Colonic mucosa (tissue), 4 donors: ENCODE measurements at places on chromosomes 12 and 14. TPM values are rescaled to one million over a fixed set of nuclear protein-coding genes. Genes with fewer than 3 reads are reported as not detected.

DNA sequence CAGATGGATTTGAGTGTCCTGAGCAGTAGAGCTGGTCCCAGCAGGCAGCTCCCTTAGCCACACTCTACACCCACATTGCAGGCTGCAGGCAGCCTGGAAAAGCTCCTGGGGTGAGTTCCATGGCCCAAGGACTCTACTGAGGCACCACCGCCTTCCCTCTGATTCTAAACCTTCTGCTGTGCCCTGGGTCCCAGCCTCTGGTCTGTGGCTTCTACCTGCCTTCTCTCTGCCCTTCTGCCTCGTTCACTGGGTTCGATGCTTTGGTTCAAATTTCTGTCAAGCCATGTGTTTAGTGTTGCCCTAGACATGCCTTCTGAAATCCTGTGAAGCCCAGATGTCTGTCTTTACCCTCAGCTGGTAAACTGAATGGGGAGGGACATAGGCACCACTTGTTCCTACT lies 1.5 kb upstream of the FGF6 start:
- H3K27ac ChIP-seq, result no peak overlapping the region
- DNase-seq, result no peak
- H3K4me1 ChIP-seq, result no peaks in the 10 kb centered on the region
- H3K4me3 ChIP-seq, result no peak overlapping the region

- H3K36me3 ChIP-seq, result no peaks in the 10 kb centered on the region
- H3K27me3 ChIP-seq, result no peaks in the 10 kb centered on the region
- no peak overlapping the region for H3K27ac ChIP-seq
- no peak overlapping the region for H3K4me3 ChIP-seq
- no peak for DNase-seq
- no peaks in the 10 kb centered on the region for H3K4me1 ChIP-seq
These were observed 72.2 kb downstream of the SLC6A15 start for GRCh38 chr12:84840356-84840755.

DNA sequence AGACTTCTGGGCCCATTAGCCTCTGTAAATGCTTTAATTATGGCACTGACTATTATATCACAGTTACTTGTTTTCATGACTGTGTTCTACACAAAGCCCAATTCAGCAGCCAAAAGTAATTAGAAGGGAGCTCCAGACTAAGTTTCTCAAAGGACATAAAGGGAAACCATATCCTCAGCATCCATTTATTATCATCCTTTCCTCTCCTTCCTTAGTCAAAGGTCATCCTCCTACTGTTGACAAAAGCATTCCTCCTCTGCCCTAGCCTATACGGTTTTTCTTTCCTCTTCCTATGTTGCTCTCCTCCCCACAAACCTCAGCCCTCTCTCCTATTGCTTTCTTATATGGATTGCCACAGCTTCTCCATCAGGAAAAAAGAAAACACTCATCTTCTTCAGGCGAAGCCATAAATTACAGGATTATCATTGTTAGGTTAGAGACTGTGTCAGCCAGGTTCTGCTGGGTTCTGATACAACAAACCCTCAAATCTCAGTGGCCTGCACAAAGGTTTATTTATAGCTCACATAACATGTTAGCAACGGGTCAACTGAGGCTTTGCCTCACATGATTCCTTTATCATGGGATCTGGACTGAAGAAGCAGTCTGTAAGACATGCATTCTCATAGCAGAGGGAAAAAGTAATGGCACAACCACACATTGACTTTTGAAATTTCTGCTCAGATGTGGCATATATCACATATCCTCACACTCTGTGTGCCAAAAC lies 207.2 kb downstream of the SLC5A8 start:
- no peaks in the 10 kb centered on the region for H3K4me1 ChIP-seq
- H3K27ac ChIP-seq, result no peak overlapping the region
- no peak overlapping the region for H3K4me3 ChIP-seq
- no peaks in the 10 kb centered on the region for H3K36me3 ChIP-seq
- no peaks in the 10 kb centered on the region for H3K27me3 ChIP-seq

GRCh38 chr14:99698642-99699041 lies 14.5 kb downstream of the CYP46A1 start:
- H3K4me3 ChIP-seq, result no peak overlapping the region
- no peak overlapping the region for H3K27ac ChIP-seq
- H3K27me3 ChIP-seq, result no peaks in the 10 kb centered on the region
- H3K4me1 ChIP-seq, result no peaks in the 10 kb centered on the region
- no peak for DNase-seq

DNA sequence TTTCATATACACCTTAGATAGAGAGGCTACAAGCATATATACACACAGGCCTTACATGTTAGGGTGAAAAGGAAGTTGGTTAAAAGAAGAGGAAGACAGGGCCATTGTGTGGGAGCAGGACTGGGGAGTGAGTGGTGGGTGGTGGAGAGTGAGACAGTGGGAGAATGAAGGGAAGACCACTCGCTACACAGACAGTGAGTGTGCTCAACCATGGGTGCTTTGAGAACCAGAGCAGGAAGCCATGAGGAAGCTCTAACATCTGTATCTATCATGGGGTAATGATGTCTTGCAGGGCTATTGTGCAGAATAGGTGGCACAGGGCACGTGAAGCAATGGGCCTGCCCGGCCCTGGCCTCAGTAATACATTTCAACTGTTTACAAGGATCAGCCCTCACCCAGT lies 11.4 kb upstream of the KRT74 start:
- no peaks in the 10 kb centered on the region for H3K36me3 ChIP-seq
- H3K4me1 ChIP-seq, result no peaks in the 10 kb centered on the region
- DNase-seq, result no peak
- no peak overlapping the region for H3K4me3 ChIP-seq
- no peak overlapping the region for H3K27ac ChIP-seq
- H3K27me3 ChIP-seq, result no peaks in the 10 kb centered on the region

The RNASE4 gene
- total RNA-seq, result 41.5 TPM

DNA sequence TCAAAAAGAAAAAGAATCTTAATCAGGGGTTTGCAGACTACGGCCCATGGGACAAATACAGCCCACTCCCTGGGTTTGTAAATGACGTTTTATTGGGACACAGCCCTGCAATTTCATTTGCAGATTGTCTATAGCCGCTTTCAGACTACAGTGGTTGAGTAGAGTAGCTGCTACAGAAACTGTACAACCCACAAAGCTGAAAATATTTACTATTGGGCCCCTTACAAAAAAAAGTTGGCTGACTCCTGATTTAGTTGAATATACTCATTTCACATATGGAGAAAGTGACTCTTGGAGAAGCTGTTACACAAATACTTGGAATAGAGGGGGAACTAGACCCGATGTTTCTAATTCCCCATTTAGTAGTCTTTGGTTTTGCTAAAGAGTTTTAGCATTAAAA lies 162.5 kb upstream of the NOS1 start:
- no peak overlapping the region for H3K4me3 ChIP-seq
- DNase-seq, result no peak
- no peaks in the 10 kb centered on the region for H3K27me3 ChIP-seq
- no peaks in the 10 kb centered on the region for H3K36me3 ChIP-seq
- no peak overlapping the region for H3K27ac ChIP-seq

DNA sequence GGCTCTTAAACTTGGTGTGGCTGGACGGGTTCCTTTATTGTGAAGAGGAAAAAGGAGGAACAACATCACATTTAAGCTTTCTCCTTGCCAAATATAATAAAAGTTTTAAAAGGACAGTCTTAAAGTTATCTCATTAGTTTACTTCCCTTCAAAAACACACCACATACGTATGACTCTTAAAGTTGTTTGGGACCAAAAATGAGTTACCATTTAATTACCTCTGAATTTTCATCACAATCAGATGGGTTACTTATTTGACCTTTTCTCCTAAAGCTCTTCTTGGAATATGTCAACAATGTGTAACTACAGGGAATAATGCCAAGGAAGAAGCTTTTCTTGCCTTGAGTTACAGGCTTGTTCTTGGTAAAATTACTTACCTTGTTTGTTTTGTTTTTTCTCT lies 16.4 kb downstream of the RAB21 start:
- no peaks in the 10 kb centered on the region for H3K36me3 ChIP-seq
- H3K4me1 ChIP-seq, result no peaks in the 10 kb centered on the region
- H3K27ac ChIP-seq, result no peak overlapping the region
- DNase-seq, result no peak

- H3K27ac ChIP-seq, result no peak overlapping the region
- H3K4me1 ChIP-seq, result no peaks in the 10 kb centered on the region
- DNase-seq, result no peak
- H3K4me3 ChIP-seq, result no peak overlapping the region
These were observed 43.1 kb downstream of the HMGA2 start for GRCh38 chr12:65867394-65867793.

DNA sequence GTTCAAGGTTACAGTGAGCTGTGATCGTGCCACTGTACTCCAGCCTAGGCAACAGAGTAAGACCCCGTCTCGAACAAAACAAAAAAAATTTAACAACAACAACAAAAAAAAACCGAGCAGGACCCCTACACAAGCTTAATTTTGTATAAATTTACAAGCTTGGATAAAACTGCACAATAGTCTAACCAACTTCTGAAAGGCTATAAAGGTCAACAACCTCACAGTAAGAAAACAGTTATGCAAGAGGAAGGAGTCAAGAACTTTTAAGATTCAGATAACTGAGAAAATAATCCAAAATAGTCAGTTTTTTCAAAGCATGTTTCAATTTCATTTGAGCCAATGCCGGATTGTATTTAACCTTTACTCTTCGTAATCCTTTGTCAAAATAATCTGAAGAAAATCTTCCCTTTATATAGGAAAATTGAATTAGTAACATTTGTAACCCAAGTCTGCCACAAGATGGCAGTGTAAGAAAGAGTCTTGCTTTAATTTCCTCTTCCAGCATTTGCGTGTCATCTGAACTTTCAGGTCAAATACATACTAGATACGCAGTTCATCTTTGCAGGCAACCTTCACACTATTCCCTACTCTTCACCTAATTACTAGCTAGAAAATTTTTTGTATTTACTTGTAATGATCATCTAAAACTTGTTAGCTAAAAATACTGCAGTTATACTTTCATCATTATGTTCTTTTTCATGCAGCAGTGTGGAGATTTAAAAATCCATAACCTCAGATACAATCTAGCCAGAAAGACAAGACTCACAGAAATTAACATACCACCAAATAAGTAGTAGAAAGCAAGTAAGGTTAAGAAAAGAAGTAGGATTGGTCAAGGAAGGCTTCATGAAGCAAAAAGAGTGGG lies 5.8 kb downstream of the CCNB1IP1 start:
- no peaks in the 10 kb centered on the region for H3K27me3 ChIP-seq
- no peak overlapping the region for H3K27ac ChIP-seq
- no peaks in the 10 kb centered on the region for H3K4me1 ChIP-seq
- H3K36me3 ChIP-seq, result no peaks in the 10 kb centered on the region
- DNase-seq, result peak; percentile 33

GRCh38 chr12:5988659-5989116 lies 43.6 kb upstream of the ANO2 start:
- peak; percentile 69 for DNase-seq
- H3K4me3 ChIP-seq, result no peak overlapping the region
- no peaks in the 10 kb centered on the region for H3K27me3 ChIP-seq

DNA sequence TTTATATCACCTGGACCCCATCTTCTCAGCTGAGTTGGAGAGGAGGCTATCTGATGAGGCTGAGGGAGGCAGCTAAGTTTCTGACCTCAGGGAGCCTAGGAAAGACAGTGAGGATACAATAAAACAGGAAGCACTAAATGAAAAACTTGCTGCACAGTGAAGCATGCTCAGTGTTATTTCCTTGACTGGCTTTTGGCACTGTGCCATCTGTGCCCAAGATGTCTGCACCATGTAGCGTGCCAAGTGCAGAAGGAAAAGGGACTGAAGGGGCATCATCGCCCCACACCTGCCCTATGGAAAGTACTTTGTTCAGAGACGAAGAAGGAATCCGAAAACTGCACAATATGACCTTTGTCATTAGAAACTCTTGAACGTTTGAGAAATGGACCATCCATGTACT lies 102.7 kb downstream of the ANO4 start:
- H3K4me1 ChIP-seq, result no peaks in the 10 kb centered on the region
- no peak overlapping the region for H3K27ac ChIP-seq
- H3K27me3 ChIP-seq, result no peaks in the 10 kb centered on the region
- DNase-seq, result no peak
- no peaks in the 10 kb centered on the region for H3K36me3 ChIP-seq

DNA sequence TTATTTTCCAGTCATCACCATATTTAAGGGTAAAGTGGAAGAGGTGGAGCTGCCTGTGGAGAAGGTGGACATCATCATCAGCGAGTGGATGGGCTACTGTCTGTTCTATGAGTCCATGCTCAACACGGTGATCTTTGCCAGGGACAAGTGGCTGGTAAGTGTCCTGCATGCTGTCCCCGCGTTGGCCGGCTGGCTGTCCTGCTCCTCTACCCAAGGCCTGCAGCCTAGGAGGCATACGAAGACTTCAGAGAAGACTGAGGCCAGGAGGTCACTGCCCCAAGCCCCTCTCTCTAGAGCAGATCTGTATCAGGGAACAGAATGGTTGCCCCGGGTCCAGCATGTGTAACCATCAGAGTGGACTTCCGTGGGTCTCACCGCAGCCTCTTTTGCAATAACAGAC lies 77.7 kb downstream of the PRMT8 start:
- no peak for DNase-seq
- no peak overlapping the region for H3K27ac ChIP-seq
- no peaks in the 10 kb centered on the region for H3K4me1 ChIP-seq
- no peaks in the 10 kb centered on the region for H3K27me3 ChIP-seq

- H3K27me3 ChIP-seq, result no peaks in the 10 kb centered on the region
- H3K36me3 ChIP-seq, result no peaks in the 10 kb centered on the region
- no peak for DNase-seq
These were observed 51.4 kb downstream of the GRIP1 start for GRCh38 chr12:66627270-66627987.

The ETFBKMT gene
- total RNA-seq, result 5.2 TPM

DNA sequence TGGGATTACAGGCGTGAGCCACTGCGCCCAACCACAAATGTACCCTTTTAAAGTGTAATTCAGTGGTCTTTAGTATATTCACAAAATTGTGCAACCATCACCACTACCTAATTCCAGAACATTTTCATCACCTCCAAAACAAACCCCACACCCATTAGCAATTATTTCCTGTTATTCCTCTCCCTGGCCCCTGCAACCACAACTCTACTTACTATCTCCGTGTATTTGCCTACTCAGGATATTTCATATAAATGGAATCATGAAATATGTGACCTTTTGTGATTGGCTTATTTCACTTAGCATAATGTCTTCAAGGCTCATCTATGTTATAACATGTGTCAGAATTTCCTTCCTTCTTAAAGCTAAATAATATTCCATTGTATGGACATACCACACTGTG lies 16.0 kb upstream of the AQP2 start:
- no peaks in the 10 kb centered on the region for H3K27me3 ChIP-seq
- no peak overlapping the region for H3K27ac ChIP-seq
- no peaks in the 10 kb centered on the region for H3K36me3 ChIP-seq
- DNase-seq, result no peak
- H3K4me3 ChIP-seq, result no peak overlapping the region
- no peaks in the 10 kb centered on the region for H3K4me1 ChIP-seq

DNA sequence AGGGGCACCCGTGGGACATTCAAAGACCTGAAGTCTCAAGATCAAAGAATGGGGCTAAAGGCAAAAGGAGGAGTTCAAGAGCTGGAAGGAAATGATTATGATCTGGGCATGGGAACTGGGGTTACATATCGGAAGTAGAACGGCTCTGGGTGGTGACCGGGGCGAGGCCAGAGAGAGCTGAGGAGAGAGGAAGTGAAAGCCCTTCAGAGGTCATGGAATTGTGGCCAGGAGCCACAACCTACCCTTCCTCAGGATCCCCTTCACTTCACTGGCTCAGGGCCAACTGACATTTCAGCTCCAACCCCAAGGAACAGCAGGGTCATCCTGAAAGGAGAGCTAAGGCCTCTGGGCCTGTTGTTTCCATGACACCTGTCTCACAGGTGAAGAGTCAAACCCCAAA lies 57.8 kb downstream of the GALNT16 start:
- no peak overlapping the region for H3K27ac ChIP-seq
- no peaks in the 10 kb centered on the region for H3K27me3 ChIP-seq
- no peak for DNase-seq
- H3K4me3 ChIP-seq, result no peak overlapping the region
- H3K4me1 ChIP-seq, result no peaks in the 10 kb centered on the region

The ZNF605 gene
- total RNA-seq, result 8.3 TPM
